ENCODE measurements at places on chromosomes 3 and 15. TPM values are rescaled to one million over a fixed set of nuclear protein-coding genes. Genes with fewer than 3 reads are reported as not detected.

GNB4 gene
- 6.3 TPM for total RNA-seq

UBE2E2 gene
- total RNA-seq = 25.6 TPM

PPP4R2 gene
- total RNA-seq = 62.7 TPM

MUC13 gene
- 0.04 TPM for total RNA-seq

FETUB gene
- not detected for total RNA-seq

PLSCR2 gene
- not detected for total RNA-seq

NANOGP8 gene
- total RNA-seq = not detected

TNFAIP8L3 gene
- total RNA-seq = not detected

CYP19A1 gene
- total RNA-seq = not detected

PPP1R14D gene
- 0.33 TPM for total RNA-seq

VGLL4 gene
- 46.3 TPM for total RNA-seq

THPO gene
- not detected for total RNA-seq

ATOSA gene
- total RNA-seq = 6.5 TPM

GRCh38 chr3:194998417-194998816 is 272.5 kb downstream of the XXYLT1 start:
- no peaks in the 10 kb centered on the region for H3K36me3 ChIP-seq
- no peaks in the 10 kb centered on the region for H3K27me3 ChIP-seq

GRCh38 chr15:100995471-100996430 is 76.6 kb downstream of the LRRK1 start:
- no peaks in the 10 kb centered on the region for H3K27me3 ChIP-seq
- H3K27ac ChIP-seq = no peak overlapping the region
- H3K4me1 ChIP-seq = peaks cover 28% of the 10 kb centered on the region
- no peak for DNase-seq
- H3K36me3 ChIP-seq = no peaks in the 10 kb centered on the region

DNA sequence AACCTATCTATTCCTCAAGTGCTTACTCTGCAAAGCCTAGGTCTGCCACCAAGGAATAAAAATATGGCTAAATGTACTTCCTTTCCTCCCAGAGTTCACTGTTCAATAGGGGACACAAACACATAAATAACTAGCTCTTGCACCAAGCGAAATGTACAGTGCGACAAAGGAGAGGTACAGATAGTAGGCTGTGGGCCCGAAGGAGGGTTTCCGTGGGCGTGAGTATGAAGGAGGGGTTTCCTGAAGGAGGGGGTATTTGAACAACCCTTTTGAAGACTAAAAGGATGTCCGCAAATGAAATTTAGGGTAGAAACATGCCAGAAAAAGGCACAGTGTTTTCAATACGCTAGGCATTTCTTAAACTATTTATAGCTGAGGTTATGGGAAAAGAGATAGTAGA is 207.9 kb downstream of the LPP start:
- H3K36me3 ChIP-seq = no peaks in the 10 kb centered on the region
- no peak for DNase-seq
- H3K27ac ChIP-seq = peak overlapping the region; percentile 48
- H3K4me3 ChIP-seq = no peak overlapping the region
- H3K27me3 ChIP-seq = no peaks in the 10 kb centered on the region
- H3K4me1 ChIP-seq = peaks cover 30% of the 10 kb centered on the region

DNA sequence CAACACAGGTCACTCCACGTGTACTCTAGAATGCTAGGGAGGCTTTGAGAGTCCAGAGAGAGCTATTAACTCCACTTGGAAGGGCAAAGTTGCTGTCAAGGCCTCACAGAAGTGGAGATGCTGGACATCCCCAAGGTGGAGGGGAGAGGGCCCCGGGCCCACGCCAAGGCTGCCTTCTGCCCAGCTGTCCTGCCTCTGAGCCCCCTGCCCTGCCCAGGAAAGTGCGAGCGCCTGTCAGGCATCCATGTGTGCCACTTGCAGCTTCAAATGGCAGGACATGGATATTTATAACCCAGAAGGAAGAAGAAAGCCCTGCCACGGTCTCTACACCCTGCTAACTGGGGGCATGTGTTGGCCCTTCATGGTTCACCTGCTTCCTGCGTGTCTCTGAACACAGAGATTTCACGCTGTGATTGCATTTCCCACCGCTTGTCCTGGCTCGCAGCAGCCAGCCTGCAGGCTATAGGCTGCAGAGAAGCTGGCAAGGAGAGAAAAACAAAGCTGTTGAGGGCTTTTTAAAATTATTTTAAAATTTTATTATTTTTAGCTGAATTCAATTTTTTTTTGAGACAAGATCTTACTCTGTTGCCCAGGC is 17.0 kb downstream of the ANKDD1A start:
- H3K27ac ChIP-seq = no peak overlapping the region
- H3K4me3 ChIP-seq = no peak overlapping the region
- H3K27me3 ChIP-seq = no peaks in the 10 kb centered on the region
- DNase-seq = no peak
- no peaks in the 10 kb centered on the region for H3K36me3 ChIP-seq

- peak; percentile 62 for DNase-seq
- H3K27ac ChIP-seq = peak overlapping the region; percentile 49
- H3K4me1 ChIP-seq = peaks cover 9% of the 10 kb centered on the region
- no peaks in the 10 kb centered on the region for H3K36me3 ChIP-seq
- H3K27me3 ChIP-seq = no peaks in the 10 kb centered on the region
These were observed 619.2 kb downstream of the DIPK2A start for GRCh38 chr3:144590854-144591253.

DNA sequence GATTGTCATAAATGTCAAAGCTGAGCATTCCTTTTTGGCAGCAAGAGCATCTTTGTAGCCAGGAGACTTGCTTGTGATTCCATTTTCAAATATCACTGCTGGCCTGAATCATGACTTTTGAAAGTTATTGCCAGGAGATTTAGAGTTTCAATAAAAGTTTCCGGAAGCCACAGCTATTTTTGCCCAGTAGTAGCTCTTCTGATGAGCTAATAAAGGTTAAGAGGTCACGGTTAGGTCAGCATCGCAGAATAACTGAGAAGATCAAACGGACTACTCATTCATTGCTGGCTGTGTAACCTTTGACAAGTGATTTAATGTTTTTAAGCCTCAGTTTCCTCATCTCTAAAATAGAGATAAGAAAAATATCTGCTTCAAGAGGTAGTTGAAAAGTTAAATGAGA is 105.1 kb upstream of the ETV5 start:
- H3K27ac ChIP-seq = no peak overlapping the region
- no peaks in the 10 kb centered on the region for H3K36me3 ChIP-seq
- no peak for DNase-seq

- peaks cover 10% of the 10 kb centered on the region for H3K27me3 ChIP-seq
- DNase-seq = no peak
- H3K27ac ChIP-seq = no peak overlapping the region
- H3K4me3 ChIP-seq = no peak overlapping the region
These were observed 683.8 kb downstream of the ZNF385D start for GRCh38 chr3:21067031-21067813.

GRCh38 chr3:42367903-42368302 is 42.5 kb downstream of the LYZL4 start:
- H3K36me3 ChIP-seq = no peaks in the 10 kb centered on the region
- H3K4me3 ChIP-seq = no peak overlapping the region
- peaks cover 39% of the 10 kb centered on the region for H3K27me3 ChIP-seq
- no peak for DNase-seq
- H3K27ac ChIP-seq = no peak overlapping the region

DNA sequence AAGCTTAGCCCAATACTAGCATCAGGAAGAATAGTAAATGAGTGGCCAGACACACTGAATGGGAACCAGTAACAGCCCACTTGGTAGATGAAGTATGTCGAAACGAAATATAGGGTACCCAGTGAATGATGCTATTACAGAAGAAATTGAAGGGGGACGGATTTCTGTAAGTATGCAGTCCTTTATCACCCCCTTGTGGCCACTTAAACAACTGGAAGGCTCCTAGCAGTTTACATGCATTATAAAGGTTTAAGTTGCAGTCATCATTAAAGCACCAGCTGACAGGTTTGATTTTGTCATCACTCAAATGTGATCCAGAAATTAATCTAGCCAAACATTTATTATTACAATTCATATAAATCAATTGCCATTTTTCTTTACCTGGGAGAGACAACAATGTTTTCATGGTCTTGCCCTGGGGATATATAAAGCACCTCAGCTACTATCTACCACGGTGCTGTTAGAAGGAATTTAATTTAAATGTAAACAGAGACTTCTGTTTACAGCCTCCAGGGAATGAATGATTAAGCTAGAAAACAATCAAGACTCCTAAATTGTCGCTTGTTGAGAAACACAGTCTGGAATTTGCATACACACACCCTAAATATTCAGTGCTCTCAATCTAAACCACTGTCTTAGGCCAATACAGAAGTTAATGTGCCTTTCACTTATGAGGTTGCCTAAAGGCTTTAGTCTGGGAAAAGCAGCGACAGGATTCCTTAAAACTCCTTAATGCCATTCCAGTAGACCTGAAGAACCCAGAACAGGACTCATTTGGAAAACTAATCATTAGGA is 7.8 kb downstream of the EIF1B start:
- no peaks in the 10 kb centered on the region for H3K4me1 ChIP-seq
- peak; percentile 77 for DNase-seq

DNA sequence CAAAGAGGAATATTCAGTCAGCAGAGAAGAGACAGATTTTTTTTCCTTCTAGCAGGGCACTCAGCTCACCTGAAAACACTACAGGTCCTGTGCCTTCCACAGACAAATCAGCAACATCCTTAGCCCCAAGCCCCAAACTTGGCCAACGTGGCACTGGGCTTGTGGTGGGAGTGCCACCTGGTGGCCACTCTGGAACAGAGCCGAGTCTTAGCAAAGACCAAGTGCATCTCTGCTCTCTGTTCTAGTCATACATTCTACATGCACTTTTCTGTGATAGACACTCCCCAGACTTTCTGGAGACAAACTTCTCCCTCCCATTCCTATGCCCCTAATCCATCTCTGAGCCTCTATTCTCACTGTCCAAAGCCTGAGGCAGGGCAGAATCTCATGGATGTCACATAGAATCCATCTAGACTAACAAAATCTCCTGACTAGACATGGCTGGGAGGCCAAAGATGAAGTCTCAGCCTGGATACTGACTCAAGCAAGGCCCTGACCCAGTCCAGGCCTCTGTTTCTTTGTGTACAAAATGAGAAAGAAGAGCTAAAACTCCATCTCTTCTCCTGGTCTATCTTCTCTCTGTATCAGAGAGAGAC is 5.1 kb upstream of the SEMA7A start:
- peak; percentile 89 for DNase-seq
- peaks cover 15% of the 10 kb centered on the region for H3K4me1 ChIP-seq

GRCh38 chr3:77535116-77535515 is 495.2 kb downstream of the ROBO2 start:
- no peaks in the 10 kb centered on the region for H3K36me3 ChIP-seq
- no peak overlapping the region for H3K27ac ChIP-seq
- H3K4me1 ChIP-seq = no peaks in the 10 kb centered on the region
- no peaks in the 10 kb centered on the region for H3K27me3 ChIP-seq
- no peak overlapping the region for H3K4me3 ChIP-seq

DNA sequence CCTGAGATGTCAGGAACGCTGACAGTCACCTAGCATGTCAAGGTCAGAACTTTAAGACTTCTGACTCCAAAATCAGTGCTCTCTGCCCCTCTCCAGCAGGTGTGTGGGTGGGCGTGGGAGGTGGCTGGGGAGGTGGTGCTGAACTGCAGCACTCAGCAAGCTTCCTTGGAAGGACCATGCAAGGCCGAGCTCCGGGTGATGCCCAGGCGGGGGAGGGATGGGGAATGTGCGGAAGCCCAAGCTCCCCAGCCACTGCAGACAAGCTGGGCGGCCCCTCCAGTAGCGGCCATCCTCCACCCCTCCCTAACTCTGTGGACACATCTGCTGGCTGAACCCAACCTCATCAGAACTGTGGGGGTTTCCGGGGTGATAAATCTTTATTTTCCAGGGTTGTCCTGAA is 296.6 kb downstream of the TLE3 start:
- no peak for DNase-seq
- no peaks in the 10 kb centered on the region for H3K36me3 ChIP-seq
- H3K27ac ChIP-seq = no peak overlapping the region
- H3K4me3 ChIP-seq = no peak overlapping the region

DNA sequence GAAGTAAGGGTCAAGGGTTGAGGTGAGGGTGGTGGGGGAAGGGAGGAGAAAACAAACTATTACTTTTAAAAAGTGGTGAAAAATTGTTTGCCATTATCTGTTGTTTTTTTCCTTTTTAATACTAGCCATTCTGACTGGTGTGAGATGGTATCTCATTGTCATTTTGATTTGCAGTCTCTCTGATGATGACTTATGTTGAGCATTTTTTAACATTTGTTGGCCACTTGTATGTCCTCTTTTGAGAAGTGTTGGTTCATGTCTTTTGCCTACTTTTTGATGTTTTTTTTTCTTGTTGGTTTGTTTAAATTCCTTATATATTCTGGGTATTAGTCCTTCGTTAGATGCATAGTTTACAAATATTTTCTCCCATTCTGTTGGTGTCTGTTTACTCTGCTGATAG is 185.9 kb upstream of the ANKRD28 start:
- H3K4me3 ChIP-seq = peak overlapping the region; percentile 60
- no peaks in the 10 kb centered on the region for H3K27me3 ChIP-seq
- no peaks in the 10 kb centered on the region for H3K36me3 ChIP-seq
- peak overlapping the region; percentile 90 for H3K27ac ChIP-seq

GRCh38 chr3:113166719-113167492 is 44.5 kb upstream of the BOC start:
- H3K36me3 ChIP-seq = no peaks in the 10 kb centered on the region
- H3K27ac ChIP-seq = no peak overlapping the region
- peak; percentile 48 for DNase-seq
- no peaks in the 10 kb centered on the region for H3K4me1 ChIP-seq
- H3K27me3 ChIP-seq = no peaks in the 10 kb centered on the region

GRCh38 chr3:189236352-189236751 is 64.6 kb downstream of the TPRG1 start:
- no peaks in the 10 kb centered on the region for H3K4me1 ChIP-seq
- no peaks in the 10 kb centered on the region for H3K36me3 ChIP-seq
- no peaks in the 10 kb centered on the region for H3K27me3 ChIP-seq

DNA sequence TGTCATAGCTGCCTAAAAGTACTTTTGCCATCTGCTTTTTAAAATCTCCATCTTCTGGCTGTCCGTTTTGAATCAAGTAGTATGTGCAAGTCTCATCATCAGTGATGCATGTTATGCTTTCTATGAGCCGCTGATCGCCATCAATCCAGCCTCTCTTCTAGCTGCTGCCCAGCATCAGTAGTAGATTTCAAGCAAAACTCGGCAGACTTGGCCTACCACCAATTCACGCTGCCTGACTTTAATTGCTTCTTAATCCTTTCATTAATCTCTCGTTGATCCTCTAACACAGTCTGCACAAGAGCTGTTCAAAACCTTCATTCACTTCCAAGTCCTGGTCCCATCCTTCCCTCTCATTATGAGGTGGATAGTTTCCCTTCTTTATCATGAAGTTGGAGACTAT is 104.9 kb downstream of the NSUN3 start:
- DNase-seq = no peak
- no peak overlapping the region for H3K4me3 ChIP-seq
- H3K27ac ChIP-seq = no peak overlapping the region
- no peaks in the 10 kb centered on the region for H3K27me3 ChIP-seq

DNA sequence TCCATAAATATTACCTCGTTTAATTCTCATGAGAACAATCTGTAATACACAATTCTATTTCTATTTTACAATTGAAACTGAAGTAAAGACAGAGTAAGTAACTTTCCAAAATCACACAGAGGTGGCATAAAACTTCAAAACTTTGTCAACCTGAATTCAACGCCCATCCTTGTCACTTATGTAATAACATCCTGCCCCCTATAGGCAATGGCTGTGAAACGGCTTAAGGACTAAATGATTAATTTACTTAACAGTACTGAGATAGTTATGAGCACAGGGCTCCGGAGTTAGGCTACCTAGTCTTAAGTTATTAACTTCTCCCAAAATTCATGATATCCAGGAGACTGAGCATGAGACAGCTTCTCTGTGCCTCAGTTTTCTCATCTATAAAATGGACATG is 293.1 kb upstream of the CHRM5 start:
- no peak overlapping the region for H3K4me3 ChIP-seq
- no peaks in the 10 kb centered on the region for H3K36me3 ChIP-seq
- no peaks in the 10 kb centered on the region for H3K4me1 ChIP-seq
- DNase-seq = peak; percentile 68
- no peak overlapping the region for H3K27ac ChIP-seq
